ENCODE measurements at places on chromosomes 11 and 22.

GRCh38 chr11:67440229-67441097, 2.8 kb downstream of the CORO1B start:
- no peak for DNase-seq

GRCh38 chr22:48199667-48200066, 1437.2 kb downstream of the TBC1D22A start:
- no peak for DNase-seq

DNA sequence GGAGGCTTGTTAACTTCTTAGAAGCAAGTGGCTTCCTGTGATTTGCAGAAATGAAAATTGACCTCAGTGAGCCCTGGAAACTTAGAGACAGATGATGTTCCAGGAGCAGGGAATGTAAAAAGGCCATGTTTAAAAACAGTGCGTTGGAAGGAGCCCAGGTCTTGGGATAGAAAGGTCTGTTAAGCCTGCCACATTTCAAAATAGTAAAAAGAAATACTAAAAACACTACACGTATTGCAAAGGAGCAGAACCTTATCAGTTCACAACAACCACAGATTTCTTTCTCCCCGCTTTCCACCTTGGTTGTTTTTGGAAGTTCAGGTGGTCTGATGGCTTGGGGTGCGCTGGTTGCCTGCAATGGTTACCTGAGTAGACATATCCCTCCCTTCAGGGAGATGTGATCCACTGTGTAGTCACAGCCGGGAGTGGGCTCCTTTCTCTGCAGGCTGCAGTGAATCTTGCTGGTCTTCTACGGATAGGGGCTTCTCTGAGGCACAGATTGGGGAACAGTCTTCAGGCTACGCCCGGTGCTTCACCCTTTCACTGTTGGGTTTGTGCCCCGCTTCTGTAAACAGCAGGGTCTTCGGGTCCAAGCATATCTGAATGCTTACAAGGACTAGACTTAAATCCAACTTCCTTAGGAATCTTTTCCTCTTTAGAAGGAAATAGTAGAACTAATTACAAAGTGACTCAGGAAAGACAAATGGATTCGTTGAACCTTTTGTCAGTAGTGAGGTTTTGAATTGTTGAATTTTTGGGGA, 1.9 kb downstream of the TEAD1 start:
- no peak for DNase-seq

GRCh38 chr11:60594998-60595642, 79.9 kb downstream of the MS4A13 start:
- DNase-seq, result no peak

- DNase-seq, result no peak
These were observed 23.8 kb downstream of the CD82 start for GRCh38 chr11:44589301-44589700.

DNA sequence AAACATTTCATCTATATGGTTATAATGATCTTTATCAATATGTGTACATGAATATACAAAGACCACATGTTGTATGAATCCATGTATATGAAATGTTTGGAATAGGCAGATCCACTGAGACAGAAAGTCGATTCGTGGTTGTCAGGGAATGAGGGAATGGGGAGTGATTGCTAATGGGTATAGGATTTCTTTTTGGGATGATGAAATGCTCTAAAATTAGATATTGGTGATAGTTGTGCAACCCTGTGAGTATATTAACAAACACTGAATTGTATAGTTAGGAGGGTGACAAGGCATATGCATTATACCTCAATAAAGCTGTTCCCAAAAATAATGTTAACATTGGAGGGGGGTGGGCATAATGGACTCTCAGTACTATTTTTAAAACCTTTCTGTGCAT, 5.0 kb upstream of the PTPMT1 start:
- no peak for DNase-seq

DNA sequence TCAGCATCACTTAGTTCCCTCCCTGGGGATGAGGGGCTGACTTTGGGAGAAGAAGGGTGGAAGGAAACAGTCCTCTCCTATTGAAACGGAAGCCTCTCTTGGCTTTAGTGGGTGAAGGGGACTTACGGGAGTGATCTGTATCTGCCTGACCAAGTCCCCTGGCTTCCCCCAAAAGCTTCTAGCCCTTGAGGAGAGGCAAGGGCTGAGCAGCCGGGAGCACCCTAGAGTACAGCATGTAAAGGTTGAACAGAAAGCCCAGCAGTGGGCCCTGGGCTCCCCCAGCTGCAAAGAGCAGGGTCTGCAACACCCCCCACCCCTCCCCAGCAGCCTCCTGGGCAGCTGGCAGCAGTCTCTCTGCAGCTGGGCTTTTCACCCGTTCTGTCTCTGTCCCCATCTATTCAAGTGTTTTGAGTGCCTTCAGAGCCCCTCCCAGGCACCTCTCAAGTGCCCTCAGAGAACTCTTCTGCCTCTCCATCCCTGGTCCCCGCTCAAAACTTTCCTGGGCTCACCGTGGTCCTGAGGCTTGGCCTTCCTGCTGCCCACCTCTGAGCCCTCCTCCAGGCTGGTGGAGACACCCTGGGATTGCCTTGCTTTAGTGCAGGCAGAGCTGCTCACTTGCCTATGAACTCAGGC, 2.7 kb downstream of the CAPN5 start:
- no peak for DNase-seq

GRCh38 chr11:19605520-19606371, 106.9 kb upstream of the NAV2 start:
- no peak for DNase-seq

DNA sequence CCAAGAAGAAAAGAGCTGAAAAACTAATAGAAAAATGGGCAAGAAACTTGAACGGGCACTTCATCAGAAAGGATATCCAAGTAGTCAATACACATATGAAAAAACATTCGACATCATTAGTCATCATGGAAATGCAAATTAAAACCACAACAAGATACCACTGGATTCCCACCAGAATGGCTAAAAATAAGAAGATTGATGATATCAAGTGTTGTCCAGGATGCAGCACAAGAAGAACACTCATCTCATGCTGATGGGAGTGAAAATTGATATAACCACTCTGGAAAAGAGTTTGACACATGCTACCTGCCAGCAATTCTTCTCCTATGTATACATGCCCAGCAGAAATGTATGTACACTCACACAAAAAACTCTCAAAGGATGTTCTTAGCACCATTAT, 26.9 kb upstream of the SCUBE2 start:
- no peak for DNase-seq

DNA sequence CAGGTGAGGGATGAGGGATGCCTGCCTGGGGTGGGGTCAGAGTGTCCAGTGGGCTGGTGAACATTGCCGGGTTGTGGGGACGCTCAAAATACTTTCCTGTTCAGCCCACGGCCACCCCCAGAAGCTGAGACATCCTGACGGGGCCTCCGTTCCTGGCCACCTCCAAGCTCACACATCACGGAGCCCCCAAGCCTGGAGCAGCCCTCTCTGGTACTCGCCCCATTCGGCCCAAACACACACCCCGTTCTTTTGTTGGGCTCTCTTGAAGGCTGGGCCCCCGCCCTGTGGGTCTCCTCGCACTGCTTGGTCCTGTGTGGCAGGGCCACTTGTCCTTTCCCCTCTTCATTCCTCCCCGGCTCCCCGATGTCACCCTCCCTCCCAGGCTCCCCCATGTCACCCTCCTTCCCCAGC, 442.6 kb downstream of the TBC1D22A start:
- no peak for DNase-seq

DNA sequence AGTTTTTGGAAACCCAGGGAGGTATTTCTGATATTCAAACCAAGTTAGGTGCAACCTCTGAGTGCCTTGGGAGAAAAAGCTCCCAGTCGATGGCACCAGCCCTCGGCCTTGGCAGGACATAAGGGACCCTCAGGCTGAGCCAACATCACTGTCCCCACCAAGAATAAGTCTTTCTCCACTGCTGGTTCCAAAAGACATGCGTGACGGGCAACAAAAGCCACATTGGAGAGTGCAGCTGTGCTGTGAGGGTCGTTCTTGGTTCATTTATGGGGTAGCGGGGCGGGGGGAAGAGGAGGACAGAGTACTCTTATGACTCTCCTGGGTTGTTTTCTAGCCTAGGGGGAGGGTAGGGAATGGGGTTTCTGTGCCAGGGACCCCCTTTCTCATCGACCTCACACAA, 11.2 kb upstream of the TPCN2 start:
- DNase-seq, result no peak

All from HTR-8/SVneo (cell line).